Kidney tubule cell (primary cell): ENCODE measurements at places on chromosomes 7 and 10.

DNA sequence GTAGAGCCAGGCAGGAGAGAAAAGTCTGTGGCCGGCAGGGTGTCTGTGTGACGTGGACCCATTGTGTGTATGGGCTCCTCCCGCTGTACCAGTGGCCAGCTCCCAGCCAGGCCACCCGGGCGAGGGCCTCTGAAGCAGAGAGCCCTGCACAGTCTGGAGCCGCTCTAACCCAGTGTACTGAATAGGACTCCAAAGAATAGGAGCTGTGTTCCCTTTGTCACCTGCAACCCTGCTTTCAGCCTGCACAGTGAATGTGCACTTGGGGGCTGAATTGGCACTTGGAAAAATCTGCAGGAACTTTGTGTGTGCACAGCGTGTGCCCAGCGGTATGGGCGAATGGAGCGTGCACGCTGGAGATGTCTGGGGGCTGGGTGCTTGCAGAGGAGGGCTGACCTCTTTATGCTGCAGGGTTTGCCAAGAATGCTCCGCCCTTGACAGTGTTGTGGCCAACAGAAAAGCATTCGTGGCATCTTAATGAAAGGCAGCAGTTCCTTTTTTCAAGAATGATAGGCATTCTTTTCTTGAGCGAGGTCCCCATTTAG, 216.2 kb downstream of the AUTS2 start:
- no peak for DNase-seq

DNA sequence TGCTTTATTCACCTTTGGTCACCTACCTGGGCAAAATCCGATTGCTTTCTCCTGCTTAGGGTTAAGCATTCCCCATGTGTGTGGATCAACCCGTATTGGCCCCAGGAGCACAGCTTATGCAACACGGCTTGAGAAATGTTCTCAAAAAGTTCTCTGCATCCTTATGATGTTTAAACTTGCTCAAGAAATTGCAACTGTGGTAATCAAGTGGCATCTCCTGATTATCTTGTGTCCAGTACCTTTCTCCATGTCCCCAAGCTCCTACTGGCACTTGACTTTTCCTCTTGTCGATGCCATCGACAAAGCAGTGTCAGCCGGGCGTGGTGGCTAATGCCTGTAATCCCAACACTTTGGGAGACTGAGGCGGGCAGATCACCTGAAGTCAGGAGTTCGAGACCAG, 4.7 kb upstream of the PKD2L1 start:
- no peak for DNase-seq

DNA sequence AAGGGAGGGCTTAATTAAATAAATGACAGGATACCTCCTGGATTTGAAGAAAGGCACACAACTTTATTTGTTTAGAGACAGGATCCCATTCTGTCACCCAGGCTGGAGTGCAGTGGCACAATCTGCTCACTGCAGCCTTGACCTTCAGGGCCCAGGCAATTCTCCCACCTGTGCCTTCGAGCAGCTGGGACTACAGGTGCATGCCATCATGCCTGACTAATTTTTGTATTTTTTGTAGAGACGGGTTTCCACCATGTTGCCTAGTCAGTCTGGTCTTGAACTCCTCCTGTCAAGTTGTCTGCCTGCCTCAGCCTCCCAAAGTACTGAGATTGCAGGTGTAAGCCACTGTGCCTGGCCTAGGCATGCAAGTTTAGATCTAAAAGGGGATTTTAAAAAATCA, 272.7 kb upstream of the MBL2 start:
- no peak for DNase-seq

DNA sequence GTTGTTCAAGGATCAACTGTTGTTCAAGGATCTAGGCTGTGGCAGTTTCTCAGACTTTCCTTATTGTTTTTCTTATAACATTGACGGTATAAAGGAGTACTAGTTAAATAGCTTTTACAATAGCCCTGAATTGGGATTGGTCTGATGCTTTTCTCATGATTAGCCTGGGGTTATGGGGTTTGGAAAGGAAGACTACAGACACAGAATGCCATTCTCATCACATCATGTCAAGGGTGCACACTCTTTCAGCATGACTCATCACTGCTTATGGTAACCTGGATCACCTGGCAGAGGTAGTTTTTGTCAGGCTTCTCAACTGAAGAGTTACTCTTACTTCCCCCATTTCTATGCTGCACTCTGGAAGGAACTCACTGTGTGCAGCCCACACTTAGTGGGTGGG, 194.2 kb upstream of the NPSR1 start:
- DNase-seq: peak; percentile 90

DNA sequence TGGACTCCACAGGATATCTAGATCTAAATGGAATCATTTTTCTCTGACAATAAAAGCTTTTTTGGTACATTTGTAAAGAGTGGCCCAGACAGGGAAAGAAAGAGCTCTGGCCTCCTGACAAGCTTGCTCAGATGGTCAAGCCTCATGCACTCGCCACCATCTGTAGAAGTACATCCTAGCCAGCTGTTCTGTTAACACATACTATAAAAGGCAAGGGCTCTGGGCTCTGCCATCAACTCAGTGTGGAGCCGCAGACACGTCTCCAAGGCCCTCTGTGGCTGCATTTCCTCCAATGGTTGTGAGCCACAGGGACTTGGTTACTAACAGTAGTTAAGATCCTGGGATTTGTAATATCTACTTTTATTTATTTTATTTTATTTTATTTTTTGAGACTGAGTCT, 70.8 kb upstream of the KDM7A start:
- DNase-seq: no peak

DNA sequence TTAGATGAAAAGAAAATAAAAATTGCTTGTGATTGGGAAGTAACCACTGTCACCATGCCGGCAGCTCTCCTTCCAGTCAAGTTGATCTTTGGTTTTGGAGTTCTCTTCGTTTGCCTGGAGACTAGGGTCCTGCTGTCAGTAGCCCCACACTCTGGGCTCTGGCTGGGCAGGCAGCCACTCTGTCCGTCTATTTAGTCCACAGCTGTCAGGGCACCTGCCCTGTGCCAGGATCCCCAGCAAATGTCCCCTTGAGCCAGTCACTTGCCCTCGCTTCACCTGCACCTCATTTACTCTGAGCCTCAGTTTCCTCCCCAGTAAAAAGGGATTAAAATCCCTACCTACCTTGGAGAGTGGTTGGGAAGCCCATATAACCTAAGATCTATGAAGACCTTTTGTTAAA, 55.5 kb downstream of the PAX2 start:
- no peak for DNase-seq

DNA sequence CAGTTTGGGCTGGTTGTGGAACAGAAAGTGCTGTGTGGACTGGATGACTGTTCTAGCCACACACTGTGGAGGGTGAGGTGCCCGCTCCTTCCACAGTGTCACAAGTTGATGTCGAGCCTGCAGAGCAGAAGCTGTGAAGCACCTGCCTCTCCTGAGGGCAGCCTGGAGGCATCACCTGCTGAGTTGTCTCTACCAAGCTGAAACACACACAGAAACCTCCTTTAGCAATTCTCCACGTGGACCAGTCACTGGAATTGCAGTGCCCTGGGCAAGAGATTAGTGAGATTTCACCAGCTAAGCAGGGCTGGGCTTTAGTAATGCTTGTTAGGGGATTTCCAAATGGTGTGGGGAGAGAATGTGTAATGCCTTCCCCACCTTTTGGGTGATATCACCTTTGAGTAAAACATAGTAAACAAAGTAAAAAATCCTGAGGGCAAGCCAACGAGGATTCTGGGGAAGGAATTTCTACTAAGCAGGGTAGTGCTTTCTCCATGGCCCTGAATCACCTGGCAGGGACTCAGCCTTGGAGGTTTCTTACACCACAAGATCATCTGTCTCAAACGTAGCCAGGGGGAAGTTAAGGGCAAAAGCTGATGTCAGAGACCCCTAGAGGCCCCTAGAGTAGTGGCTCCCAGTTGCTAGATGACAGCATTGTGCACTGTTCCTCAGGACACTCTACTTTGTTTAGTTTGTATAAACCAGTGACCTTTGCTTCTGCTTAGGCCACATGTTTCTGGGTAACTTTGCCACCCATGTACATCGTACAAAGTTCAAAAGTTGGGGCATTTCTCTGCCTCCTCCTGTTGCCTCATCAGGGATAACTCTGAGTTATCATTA, 233.1 kb upstream of the IGFBP3 start:
- DNase-seq: peak; percentile 99

DNA sequence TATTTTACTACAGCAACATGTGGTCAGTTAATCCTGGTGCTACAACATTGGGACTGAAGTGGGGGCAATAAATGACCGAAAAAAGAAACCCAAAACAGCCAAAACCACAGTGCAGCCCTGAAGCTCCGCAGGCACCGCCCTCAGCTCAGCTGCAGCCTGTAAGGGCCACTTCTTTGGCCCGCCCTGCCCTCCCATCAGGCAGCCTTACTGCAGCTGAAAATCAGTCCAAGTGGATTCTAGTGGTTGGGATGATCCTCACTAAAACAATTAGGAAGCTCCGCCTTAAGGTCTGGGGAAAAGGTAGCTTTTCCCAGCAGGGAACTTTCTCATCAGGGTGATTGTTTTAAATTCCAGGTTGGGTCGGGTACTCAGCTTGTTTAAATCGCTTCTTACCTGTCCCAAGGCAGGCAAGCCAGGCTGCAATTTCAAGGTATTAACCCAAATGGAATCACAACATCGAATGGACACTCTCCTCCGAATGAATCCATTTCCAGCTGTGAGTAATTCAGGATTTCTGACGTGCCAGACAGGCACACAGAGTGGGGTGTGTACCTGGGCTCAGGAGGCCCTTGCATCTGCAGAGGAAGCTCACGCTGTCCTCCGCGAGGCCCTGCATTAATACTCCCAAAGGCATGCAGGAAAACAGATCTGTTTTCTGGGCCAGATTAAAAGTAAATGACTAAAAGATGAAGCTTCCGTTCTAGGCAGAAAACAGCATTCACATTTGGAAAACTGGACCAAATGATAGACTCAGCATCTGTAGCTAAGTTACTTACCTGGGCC, 104.3 kb downstream of the CREB5 start:
- DNase-seq: no peak

- no peak for DNase-seq
These were observed 259.4 kb downstream of the CAMK1D start for GRCh38 chr10:12608761-12609160.

- DNase-seq: no peak
These were observed 55.6 kb downstream of the PARP12 start for GRCh38 chr7:140007051-140007690.

- no peak for DNase-seq
These were observed 14.4 kb upstream of the STARD3NL start for GRCh38 chr7:38163671-38164070.

DNA sequence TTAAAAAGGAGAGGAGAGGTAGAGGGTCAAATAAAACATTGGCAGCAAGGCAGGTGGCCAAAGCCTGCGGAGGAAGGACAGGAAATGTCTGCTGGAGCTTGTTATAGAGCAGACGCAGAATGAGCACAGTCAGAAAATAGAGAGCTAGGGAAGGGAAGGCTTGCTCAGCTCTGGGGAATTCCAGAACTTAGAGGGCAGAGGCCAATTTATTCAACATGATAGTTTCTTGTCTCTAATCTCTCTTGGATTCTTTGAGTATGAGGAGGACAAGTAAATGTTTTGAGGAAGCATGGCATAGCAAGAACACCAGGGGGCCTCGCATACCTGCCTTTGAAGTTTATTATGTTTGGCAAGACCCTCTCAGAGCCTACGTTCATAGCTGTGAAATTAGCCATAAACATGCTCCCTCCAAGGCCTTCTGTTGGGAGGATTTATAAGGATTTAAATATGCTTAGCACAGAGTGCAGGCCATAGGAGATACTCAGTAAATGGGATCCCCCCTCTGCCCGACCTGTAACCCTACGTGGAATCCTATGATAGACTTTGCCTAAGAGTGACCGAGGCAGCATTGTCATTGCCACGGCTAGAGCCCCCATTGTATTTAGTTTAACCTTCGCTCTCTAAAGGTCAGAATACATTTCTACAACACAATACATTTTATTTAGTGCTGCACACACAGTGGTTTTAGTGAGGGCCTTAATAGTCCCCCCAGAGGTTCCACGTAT, 293.9 kb downstream of the CCDC3 start:
- peak; percentile 95 for DNase-seq

DNA sequence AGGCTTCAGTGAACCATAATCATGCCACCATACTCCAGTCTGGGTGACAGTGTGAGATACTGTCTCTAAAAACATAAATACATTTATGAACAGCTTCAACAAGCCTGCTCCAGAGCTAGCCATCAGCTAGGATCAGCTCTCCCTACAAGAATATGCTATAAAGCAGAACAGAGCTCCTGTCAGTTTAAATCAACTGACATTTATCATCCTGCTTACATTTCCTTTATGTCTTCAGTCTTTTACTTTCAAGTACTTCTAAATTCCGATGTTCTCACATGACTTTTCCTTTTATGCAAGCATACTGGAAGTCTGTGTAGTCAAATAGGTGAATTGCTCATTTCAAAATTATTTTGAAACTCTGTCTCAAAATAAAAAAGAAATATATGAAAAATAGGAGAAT, 64.6 kb downstream of the COA1 start:
- no peak for DNase-seq

- no peak for DNase-seq
These were observed 30.9 kb downstream of the SCIN start for GRCh38 chr7:12601302-12601869.

GRCh38 chr7:35253460-35253709, 515 bp downstream of the TBX20 start:
- no peak for DNase-seq

GRCh38 chr10:125060482-125060825, 99.9 kb downstream of the CTBP2 start:
- DNase-seq: peak; percentile 60

DNA sequence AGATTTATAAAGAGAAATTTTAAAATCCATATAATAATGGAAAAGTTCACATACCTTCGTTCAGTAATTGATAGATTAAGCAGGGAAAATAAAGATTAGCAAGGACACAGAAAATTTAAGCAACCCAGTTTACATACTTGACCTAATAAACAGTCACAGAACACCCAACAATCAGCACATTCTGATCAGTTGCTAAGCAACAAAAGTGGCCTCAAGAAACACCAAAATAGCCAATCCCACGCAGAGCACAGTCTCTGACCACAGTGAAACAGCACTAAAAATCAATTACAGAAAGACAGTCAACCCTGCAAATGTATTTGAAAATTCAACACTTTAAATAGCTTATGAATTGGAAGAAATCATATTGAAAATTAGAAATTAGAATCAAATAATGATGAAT, 39.3 kb upstream of the DRGX start:
- DNase-seq: no peak

GRCh38 chr7:13802651-13803050, 186.8 kb downstream of the ETV1 start:
- no peak for DNase-seq

GRCh38 chr7:102819151-102819550, 70.4 kb downstream of the FAM185A start:
- no peak for DNase-seq

DNA sequence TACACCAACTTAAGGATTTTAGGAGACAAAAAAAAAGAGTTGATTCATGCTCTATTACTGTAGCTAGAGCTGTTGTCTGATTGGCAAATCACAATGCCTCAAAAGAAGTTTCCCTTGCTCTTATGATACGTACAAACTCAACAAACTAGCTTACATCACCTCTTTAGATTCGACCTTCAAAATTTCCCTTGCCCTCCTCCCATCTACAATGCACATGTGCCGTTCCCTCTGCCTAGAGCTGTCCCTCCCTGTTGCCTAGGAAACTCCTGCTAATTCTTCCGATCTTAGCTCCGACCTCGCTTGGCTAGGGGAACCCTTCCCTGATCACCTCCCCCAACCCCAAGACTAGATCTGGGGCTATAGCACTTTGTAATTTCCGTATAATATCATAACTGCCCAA, 55.4 kb downstream of the MAP3K8 start:
- no peak for DNase-seq

GRCh38 chr7:43568529-43568928, 14.4 kb upstream of the STK17A start:
- peak; percentile 38 for DNase-seq
